ENCODE measurements at places on chromosomes 13 and 19. TPM values are rescaled to one million over a fixed set of nuclear protein-coding genes. Genes with fewer than 3 reads are reported as not detected.

Gene CYP4F8
- total RNA-seq, result not detected

Gene SPATA13
- 2.9 TPM for total RNA-seq

Gene ITPKC
- total RNA-seq, result 28.3 TPM

Gene APOC4
- total RNA-seq, result not detected

Gene ATP11A
- 112 TPM for total RNA-seq

DNA sequence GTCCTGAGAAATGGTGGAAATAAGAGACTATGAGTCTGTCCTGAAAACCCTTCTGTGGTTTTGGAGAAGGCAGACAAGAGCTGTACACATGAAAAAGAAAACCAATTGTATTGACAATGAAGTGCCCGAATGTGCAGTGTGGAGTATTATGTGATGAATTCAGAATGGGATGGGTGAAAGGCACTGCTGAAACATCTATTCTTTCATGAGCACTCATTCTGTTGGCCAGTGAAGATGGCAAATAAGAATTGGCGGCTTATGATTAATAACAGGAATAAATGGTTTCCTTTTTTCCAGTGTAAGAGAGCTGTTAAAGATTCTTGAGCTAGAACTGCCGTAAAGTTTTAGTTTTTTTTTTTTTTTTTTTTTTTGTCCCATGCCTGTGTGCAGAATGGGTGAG, 5.7 kb downstream of the POLR1D start:
- DNase-seq, result no peak
- H3K4me3 ChIP-seq, result no peak overlapping the region
- no peaks in the 10 kb centered on the region for H3K27me3 ChIP-seq

DNA sequence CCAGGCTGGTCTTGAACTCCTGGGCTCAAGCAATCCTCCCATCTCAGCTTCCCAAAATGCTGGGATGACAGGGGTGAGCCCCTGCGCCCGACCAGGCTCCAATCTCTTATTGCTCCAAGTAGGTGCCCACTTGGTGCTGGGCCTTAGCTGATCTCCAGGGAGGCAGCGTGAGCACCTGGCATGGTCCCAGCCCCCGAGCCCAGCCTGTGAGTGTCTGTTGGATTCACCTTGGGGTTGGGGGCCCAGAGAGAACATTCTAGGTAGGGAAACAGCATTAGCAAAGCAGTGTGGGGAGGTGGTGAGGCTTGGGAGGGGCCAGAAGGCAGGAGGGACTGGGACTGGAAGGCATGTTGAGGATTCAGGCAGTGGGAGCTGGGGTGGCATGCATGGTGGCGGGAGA, 45.5 kb downstream of the DNM2 start:
- no peak overlapping the region for H3K27ac ChIP-seq
- H3K36me3 ChIP-seq, result peaks cover 13% of the 10 kb centered on the region
- DNase-seq, result no peak
- H3K4me1 ChIP-seq, result no peaks in the 10 kb centered on the region

DNA sequence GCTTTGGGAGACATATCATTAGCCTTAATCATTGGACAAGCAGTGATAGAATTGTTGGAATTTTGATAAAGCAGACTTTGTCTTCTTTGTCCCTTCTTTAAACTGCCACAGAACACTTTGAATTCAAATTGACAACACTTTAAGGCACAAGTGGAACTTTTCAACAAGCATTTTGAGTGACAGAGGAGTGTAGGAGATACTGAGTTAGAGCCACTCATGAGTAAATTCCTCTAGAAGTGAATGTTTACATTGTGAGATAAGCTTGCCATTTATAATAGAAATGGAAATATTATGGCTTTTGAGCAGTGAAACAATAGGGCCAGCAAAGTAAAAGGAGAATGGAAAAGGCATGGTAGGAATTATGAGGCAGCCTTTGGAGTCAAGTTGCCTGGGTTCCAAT, 515.8 kb downstream of the SLITRK6 start:
- H3K27me3 ChIP-seq, result no peaks in the 10 kb centered on the region
- no peak overlapping the region for H3K4me3 ChIP-seq
- no peaks in the 10 kb centered on the region for H3K36me3 ChIP-seq
- H3K4me1 ChIP-seq, result peaks cover 25% of the 10 kb centered on the region
